ENCODE measurements at places on chromosomes 4 and X.
A peak's percentile ranks its signal among the peaks of the same experiment; 100 is the strongest.

DNA sequence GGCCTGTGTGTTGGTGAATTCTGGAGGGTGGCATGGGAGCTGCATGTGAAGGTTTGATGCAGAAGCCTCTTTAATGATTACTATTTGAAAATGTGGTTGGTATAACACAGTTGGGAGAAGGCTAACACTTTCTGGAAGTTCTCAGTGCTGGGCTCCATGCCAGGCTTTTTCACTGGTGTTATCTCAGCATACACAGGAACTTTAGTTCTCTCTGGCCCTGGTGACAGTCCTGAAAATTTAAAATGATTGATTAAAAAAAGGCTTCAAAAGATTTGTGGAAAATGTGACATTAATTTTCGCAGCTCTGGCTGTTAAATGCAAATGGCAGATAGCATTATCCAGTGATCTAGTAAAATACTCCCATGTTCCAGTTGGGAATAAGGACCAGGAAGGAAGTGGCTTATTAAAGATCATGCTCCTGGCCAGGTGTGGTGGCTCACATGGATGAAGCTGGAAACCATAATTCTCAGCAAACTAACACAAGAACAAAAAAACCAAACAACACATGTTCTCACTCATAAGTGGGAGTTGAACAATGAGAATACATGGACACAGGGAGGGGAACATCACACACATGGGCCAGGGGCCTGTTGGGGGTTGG, 36.6 kb downstream of the DIPK2B start:
- DNase-seq, result no peak

GRCh38 chr4:185237175-185237574, 27.8 kb downstream of the SNX25 start:
- no peak for DNase-seq

GRCh38 chr4:108018040-108018883, 28.6 kb downstream of the HADH start:
- no peak for DNase-seq

GRCh38 chr4:120841580-120841979, 80.9 kb downstream of the PRDM5 start:
- DNase-seq, result no peak

DNA sequence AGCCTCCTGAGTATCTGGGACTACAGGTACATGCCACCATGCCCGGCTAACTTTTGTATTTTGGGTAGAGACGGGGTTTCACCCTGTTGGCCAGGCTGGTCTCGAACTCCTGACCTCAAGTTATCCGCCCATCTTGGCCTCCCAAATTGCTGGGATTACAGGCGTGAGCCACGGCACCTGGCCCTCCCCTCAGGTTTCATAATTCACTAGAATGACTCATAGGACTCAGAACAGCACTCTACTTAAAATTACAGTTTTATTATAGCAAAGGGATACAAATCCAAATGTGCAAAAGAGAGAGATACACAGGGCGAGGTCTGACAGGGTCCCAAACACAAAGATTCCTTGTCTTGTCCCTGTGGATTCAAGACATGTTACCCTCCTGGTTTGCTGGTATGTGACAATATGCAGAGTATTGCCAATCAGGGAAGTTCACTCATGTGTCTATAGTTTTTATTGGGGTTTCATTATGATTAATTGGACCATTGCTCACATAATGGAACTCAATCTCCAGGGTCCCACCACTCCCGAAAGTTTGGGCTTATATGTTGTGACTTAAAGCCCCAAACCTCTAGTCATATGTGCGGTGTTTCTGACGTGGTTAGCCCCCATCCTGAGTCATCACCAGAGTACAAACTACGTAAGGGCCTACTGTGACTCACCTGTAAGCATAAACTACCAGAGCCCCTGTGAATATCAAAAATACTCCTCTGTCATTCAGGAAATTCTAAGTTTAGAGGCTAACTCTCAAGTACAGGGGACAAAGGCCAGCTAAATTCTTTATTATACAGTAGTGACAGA, 5.2 kb downstream of the YIPF6 start:
- no peak for DNase-seq

GRCh38 chr4:47801481-47802002, 36.3 kb downstream of the CORIN start:
- no peak for DNase-seq

GRCh38 chrX:1386338-1387127, 5.4 kb downstream of the SLC25A6 start:
- no peak for DNase-seq

GRCh38 chr4:110296892-110297291, 98.5 kb upstream of the ELOVL6 start:
- no peak for DNase-seq

- no peak for DNase-seq
Measured at GRCh38 chr4:8002525-8003309, 63.1 kb upstream of the AFAP1 start.

GRCh38 chr4:100063355-100063754, 113.3 kb upstream of the H2AZ1 start:
- DNase-seq, result no peak

DNA sequence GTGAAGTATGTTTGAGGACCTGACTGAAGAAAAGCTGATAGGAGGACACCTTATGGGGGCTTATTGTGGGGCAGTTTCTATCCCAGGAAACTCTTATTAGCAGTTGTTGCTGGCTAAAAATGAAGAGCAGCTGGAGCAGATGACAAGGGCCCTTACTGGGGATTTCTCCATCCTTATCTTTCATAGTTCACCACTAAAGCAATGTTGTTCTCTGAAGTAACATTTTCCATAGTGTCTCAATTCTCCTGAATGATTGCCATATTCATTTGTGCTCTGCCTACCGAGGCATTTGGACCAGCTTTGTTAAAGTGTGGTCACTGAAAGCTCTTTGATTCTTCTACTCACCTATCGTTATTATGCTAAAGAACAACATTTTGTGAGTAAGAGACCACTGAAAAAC, 7.7 kb downstream of the ENOX2 start:
- DNase-seq, result no peak

DNA sequence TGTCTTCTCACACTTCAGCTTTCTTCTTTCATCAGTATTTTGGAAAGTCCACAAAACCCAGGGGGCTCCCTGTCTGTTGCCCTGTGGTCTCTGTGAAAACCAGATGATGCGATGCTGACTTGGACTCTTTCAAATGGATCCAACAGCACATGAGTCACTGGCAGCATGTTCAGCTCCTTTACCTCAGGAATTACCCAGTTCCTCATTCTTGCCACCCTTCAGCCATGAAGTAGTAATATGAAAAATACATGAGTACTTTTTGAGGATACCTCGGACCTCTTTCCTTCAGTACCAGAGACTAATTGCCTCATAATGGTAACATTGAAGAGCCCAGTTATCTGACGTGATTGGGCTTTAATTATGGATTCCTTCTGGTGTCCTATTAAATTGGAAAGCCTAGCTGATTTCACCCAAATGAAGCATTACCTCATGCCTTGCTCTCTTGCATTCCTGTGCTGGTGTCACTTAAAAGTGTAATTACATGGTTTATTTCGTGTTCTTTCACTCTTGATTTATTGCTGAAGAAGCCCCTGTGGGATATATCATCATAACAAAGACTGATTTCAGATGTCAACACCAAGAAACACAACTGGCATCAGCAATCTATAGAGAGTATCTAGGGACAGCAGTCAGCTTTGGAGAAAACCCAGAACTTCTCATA, 63.4 kb downstream of the NFKB1 start:
- no peak for DNase-seq

GRCh38 chr4:98656886-98657285, 1.5 kb downstream of the TSPAN5 start:
- no peak for DNase-seq

DNA sequence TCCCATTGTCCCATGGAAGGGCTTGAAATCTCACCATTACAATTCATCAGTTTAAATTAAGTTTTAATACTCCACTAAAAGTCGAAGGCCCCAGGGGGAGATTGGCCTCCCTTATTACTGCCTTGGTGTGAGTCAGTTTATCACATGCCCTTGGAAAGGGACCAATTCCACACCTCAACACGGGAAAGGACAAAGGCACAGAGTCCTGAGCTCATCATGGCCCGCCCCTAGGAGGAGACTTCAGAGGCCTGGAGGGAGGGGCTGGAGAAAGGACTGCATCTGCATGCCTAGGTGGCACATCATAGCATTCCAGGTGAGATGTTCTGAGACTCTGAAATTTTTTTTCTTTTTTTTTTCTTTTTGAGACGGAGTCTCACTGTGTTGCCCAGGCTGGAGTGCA, 2.8 kb upstream of the SEL1L3 start:
- DNase-seq, result no peak

DNA sequence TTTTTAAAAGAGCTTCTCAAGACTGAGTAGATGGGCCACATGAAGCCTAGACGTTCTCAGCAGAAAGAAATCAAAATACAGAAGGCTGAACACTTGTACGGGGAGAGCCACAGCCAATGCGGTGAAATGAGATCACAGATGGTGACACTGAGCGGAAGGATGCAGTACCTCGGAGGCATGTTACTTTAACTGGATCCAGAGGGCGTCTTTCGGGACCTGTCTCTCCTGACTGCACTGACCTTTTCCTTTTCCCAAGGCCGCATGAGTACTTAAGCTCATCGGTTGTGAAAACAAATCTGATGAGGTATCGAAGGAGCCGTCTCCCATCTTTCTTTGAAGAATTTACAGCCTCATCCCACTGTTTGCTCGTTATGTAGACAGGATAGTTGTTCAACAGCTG, 32.6 kb downstream of the BEND4 start:
- no peak for DNase-seq

- DNase-seq, result no peak
Measured at GRCh38 chr4:141066690-141067089, 66.6 kb downstream of the RNF150 start.

- DNase-seq, result no peak
Measured at GRCh38 chrX:140087875-140088274, 122.6 kb upstream of the CXorf66 start.

DNA sequence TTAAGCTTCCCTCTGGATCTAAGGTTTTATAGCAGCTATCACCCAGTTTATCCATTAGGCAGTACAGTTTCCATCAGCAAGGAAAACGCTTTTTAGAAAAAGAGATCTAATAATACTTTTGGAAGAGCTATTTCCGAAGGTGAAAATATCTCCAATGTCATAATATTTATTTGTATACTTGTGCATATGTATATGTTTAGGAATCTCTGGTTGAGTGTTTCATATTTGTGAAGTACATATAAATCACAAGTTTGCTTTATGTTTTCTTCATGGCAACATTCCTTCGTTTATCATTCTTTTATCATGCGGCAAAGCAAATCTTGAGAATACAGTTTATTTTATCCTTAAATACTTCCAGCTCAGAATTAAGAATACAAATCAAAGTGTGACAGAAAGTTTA, 6.2 kb upstream of the PCDH18 start:
- DNase-seq, result no peak

- DNase-seq, result no peak
Measured at GRCh38 chrX:37684426-37684825, 1.2 kb upstream of the XK start.

DNA sequence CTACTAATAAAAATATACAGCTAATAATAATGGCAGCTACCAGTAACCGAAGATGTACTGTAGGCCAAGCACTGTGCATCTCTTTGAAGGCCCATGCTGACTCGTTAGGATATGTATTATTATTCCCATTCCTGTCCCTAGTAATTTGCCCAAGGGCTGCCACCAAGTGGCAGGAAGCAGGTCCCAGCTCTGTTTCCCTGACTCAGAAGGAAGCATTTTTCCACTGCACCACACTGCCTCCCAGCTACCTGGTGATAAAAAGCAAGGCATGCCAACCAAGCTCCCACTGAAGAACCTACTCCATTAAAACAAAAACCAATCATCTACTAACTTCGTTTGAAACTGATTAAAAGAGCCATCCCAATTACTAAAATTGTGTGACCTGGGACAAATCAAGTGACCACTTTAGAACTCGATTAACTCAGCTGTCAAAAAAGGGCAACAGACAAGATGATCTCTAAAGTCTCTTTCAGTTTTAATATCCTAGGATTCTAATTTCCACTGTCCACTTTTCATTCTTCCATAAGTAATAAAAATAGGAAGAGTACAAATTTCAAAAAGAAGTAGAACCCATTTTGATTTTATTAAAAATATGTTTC, 24.3 kb upstream of the PGM2 start:
- DNase-seq, result peak; percentile 66

GRCh38 chrX:139246295-139246694, 284.2 kb upstream of the F9 start:
- no peak for DNase-seq

DNA sequence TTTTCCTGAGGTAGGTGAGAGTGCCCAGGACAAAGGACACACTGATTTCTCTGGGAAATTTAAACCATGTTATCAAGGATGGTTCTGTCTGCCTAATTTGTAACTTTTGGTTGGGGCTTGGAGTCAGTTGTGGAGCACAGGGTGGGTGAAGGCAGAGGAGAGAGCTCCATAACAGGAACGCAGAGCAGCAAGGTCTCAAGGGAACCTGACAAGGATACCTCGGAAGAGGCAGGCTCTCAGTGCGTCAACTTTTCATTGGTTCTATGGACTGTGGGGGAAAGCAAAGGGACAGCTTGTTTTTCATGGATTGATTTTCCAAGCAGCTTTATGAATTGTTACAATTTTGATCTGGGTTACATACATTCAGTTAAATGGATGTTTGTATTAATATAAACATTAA, 110.4 kb downstream of the SLIT2 start:
- DNase-seq, result no peak

DNA sequence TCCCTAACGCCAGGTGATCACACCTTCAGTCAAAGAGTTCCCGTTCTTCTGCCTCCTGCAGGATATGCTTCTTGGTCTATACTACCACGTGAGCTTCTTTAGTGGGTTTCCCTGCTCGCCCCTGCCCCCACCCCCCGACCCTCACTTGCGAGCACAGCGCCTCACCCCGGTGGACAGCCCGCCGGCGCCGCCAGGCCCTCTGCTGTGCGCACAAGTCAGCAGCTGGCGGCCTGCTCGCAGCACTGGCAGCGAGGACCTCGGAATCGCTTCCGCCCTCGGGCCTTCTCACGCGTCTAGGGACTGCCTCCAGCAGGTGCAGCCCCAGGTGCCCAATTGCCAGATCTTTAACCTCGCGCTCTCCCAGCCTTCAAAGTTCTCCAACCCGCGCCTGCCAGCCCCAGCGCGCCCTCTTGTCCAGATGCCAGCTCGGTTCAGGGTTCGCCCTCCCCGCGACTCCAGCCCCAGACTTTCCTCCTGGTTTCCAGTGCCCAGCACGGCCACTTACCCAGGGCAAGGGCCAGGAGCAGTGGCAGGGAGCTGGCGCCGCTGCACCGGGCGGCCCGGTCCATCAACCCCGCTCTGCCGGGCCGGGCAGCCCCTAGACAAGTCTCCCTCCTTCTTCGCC, 454 bp downstream of the BTC start:
- no peak for DNase-seq
